Stimulated activated CD4-positive, alpha-beta T cell treated with anti-CD3 and anti-CD28 coated beads, Interleukin-2, amount 100 ng/mL, for 4 hours (primary cell): ENCODE measurements at places on chromosomes 6 and 20.

DNA sequence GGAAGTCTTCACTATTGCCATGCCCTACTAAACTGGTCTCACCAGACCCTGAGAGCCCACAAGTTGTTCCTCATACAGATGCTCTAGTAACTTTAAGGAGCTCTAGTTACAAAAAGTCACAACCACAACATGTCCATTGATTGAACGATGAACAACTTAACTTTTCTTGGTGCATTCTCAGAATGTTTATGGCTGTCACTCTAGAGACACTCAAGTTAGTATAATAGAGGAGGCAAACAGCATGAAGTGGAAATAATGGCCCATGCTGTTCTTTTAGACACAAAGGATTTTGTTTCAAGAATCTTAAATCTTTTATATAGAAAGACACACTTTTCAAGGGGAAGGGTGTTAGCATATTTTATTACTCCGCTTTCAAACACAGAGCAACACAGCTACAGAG lies 934.4 kb downstream of the HACE1 start:
- DNase-seq, result no peak

- DNase-seq, result no peak
Measured at GRCh38 chr20:40464731-40465208, 224.3 kb downstream of the MAFB start.

GRCh38 chr6:154341336-154341735 lies 15.3 kb downstream of the IPCEF1 start:
- no peak for DNase-seq

- DNase-seq, result no peak
Measured at GRCh38 chr6:46894433-46894832, 27.3 kb downstream of the ADGRF5 start.

GRCh38 chr20:4736875-4737274 lies 15.2 kb downstream of the PRND start:
- DNase-seq, result no peak

DNA sequence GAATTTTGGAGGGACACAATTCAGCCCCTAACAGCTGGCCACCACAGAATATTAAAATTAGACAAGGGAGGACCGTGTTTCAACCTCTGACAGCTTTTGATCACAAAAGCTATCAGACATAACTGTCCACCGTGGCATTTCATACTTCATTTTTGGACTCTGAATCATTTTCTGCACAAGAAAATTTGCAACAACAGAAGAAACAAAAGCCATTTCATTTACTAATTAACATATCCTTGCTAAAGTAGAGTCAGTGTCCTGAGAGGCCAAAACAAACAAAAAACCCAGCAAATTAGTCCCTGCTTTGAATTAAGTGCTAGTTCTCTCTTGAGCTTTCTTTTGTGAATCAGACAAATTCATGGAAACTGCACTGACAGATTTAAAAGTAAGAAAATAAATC lies 17.6 kb upstream of the COL12A1 start:
- DNase-seq, result no peak

DNA sequence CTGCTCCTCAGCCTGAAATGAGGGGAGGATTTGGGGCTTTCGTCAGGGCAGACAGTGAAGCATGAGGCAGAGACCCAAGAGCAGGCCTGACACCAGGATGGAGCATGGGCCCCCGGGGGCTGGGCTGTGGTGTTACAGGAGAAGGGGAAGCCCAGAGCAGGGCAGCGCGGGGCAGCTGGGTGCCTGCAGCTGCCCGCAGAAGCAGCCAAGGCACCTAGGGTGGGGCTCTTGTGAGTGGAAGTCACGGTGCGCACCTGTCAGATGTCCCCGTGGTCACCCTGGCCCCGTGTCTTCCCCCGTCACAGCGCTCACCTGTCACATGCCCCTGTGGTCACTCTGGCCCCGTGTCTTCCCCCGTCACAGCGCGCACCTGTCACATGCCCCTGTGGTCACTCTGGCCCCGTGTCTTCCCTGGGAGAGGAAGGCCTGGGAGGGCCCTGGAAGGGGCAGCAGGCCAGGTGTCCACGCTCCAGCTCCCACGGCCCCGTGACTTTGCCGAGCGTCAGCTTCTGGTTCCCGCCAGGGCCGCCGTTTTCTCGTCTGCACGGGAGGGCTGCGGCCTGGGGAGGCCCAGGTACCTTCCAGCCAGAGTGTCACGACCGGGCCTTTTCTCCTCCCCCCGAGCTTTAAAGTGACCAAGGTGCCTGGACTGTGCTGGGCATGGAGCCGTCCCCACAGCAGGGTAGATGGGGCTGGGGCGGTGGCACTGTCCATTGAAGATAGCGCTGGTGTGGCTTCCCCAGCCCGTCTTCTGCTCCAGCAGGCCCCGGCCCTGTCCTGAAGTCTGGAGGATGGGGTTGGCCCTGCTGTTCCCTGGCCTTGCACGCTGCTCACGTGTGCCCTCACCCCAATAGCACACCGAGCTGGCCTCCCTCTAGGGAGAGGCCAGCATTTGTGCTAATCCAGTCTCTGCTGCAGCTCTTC lies 9.4 kb downstream of the ARFGAP1 start:
- no peak for DNase-seq

- no peak for DNase-seq
Measured at GRCh38 chr20:63397155-63397843, 36.1 kb upstream of the CHRNA4 start.

DNA sequence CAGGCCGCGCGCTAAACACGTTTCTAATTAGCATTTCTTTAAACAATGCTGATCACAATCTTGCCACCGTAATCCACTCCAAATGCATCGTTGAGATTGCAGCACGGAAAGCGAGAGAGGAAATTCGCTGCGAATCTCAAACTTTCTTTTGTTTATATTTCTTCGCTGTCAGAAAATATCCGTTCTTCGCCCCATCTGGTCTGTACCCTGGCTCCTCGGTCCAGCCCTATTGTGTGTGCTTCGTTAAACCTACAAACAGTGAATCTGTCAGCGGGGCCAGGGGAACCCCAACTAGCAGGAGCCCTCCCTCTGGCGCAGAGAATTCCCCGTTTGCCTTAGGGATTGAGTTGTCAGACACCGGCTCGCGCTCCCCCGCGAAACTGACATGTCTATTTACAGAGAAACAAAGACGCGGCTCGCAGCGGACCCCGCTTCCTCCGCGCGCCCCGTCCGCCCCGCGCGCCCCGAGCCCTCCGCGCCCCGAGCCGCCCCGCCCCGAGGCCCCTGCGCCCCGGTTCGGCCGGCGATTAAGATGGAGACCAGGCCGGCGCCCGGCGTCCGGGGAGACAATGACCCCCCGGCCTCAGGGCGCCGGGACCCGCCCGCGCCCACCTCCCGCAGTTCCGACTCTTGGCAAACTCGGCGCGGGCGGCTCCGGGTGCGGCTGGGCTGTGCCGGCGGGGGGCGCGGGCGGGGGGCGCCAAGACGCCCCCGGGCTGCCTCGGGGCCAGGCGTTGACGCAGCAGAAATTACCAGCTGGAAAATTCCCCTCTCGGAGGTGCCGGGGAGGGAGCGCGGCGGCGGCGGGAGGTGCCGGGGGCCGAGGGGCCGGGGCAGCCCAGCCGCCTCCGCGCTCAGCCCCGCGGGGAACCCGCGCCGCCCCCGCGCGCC lies 874 bp downstream of the ZBTB46 start:
- peak; percentile 18 for DNase-seq

- no peak for DNase-seq
Measured at GRCh38 chr6:161115468-161115867, 123.9 kb downstream of the MAP3K4 start.

GRCh38 chr20:41032271-41032670 lies 3.6 kb downstream of the TOP1 start:
- DNase-seq, result no peak

- DNase-seq, result no peak
Measured at GRCh38 chr6:105628156-105628860, 225.4 kb upstream of the PREP start.

- no peak for DNase-seq
Measured at GRCh38 chr6:5990786-5991185, 15.9 kb downstream of the NRN1 start.

GRCh38 chr6:147569788-147570187 lies 61.3 kb downstream of the SAMD5 start:
- no peak for DNase-seq

GRCh38 chr20:22819112-22819511 lies 216.0 kb upstream of the SSTR4 start:
- no peak for DNase-seq

- DNase-seq, result no peak
Measured at GRCh38 chr20:5586720-5587119, 163.5 kb upstream of the SHLD1 start.

GRCh38 chr6:88443554-88443953 lies 277.4 kb upstream of the CNR1 start:
- no peak for DNase-seq

- DNase-seq, result no peak
Measured at GRCh38 chr6:408599-409102, 17.1 kb downstream of the IRF4 start.

DNA sequence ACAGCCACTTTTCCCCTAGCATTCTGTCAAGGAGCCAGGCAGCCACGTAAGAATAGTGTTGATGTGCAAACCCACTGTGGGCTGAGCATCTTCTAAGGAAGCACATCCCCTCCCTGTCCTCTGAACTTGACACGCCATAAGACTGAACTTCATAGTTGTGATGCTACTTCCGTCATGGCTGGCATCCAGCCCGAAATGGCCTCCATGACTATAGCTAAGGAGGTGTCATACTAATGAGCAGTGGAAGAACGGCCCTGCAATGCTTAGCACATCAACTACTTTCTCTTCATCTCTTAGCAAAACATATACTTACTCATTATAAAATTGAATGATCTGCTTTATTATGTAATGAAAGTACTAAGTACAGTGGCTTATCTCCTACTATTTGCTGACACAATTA lies 110.2 kb downstream of the GJA10 start:
- no peak for DNase-seq

GRCh38 chr6:40326714-40327421 lies 260.3 kb downstream of the LRFN2 start:
- DNase-seq, result no peak

DNA sequence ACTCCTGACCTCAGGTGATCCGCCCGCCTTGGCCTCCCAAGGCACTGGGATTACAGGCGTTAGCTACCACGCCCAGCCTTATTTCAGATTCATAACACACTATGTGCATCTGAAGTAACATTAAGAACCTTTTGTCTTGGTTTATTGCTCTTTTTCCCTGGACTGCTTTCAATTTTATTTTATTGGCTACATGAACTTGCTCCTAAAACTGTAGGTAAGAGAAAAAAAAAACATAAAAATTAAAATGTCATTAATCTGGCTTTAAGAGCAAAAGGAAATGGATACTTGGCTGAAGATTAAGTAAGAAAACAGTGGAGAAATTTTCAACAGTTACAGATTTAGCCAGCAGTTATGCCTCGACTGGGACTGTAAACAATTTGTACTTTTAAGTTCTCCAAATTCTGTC lies 62.5 kb downstream of the GJA1 start:
- DNase-seq, result no peak

DNA sequence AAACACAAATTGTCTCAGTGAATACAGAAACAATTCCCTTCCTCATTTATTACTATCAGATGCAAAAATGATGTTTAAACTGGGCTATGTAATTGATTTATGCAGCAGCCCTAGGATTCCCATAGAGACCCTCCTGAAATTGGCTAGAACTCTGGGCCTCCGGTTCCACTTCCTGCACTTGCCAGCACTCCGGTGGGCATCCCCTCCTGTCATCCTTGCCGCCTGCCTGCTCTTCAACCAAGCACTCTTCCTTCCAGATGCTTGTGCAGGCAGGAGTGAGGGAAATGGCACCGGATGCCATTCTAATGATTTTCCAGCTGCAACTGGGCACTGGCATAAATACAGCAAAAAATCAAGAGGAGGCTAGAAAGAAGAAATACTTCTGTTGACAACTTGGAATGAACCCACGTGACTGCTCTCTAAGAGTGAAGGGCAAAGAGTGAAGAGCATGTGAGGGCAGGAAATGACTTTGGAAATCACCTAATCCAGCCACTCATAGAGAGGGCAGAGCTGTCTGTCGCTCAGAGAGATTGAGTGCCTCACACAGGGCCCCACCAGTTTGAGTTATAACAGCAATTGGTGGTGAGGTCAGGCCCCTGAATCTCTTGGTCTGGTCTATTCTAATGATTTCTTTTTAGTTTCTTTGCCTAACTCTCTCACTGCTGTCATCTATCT lies 3.7 kb upstream of the NEDD9 start:
- peak; percentile 7 for DNase-seq
